ENCODE measurements at places on chromosomes 3 and 15.

- DNase-seq, result no peak
Measured at GRCh38 chr15:40062816-40063562, 24.0 kb upstream of the SRP14 start.

DNA sequence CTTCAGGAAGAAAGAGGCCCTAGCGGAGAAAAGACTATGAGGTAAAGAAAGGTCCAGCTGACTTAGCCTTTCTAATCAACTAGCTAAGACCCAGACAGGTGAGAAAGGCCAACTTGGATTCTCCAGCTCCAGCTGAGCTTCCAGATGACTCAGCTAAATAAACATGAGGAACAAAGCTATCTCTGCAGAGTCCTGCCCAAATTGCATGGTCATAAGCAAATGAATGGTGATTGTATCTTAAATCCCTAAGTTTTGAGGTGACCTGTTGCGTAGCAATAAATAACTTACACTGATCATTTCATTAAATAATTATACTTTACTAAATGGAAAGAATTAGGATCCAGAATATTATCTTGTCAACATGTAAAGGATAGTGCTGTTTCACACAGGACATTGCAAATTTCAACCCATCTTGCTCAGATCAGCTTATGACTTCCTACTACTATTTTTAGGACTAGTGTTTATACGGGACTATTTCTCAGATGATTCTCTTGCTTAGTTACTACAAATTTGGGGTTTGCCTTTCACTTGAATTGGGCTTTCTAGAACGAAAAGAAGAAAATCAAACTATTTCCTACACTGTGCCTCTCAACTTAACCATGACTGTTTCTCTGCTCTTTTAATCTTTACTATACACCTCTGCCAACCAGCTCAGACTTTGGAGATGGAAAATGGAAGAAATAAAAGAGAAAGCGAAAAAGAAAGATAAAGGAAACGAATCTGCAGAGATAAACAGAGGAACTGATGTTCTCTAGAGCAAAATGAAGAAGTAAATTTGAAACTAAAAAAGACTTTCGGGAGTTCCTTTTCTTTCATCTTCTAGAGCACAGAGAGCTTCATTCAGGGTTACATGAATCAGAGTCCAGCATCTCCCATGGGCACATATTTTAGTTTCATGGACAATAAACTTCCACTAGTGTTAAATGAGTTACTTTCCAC lies 6.6 kb upstream of the ADGRG7 start:
- DNase-seq, result no peak

- no peak for DNase-seq
Measured at GRCh38 chr3:146464783-146465182, 4.6 kb downstream of the PLSCR2 start.

- DNase-seq, result no peak
Measured at GRCh38 chr15:67593562-67593961, 51.1 kb downstream of the MAP2K5 start.

- DNase-seq, result no peak
Measured at GRCh38 chr3:20683910-20684309, 497.9 kb upstream of the SGO1 start.

DNA sequence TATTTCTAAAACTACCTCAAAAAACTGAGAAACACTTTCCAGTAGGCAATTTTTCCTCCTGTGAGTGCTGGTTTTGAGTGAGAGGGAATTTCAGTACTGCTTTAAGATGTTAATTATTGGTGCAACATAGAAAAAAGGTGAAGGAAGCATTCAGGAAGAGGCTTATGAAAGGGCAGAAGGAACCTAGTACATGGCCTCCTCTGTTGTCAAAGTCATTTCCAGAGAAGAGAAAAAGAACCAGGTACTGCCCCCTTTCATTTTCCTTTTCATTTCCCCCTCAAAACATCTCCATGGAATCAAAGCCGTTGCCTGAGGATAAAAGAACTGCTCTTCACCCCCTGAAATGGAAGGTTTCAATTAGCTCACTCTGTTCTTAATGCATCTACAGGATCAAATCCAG lies 19.8 kb downstream of the RARRES1 start:
- DNase-seq, result no peak

DNA sequence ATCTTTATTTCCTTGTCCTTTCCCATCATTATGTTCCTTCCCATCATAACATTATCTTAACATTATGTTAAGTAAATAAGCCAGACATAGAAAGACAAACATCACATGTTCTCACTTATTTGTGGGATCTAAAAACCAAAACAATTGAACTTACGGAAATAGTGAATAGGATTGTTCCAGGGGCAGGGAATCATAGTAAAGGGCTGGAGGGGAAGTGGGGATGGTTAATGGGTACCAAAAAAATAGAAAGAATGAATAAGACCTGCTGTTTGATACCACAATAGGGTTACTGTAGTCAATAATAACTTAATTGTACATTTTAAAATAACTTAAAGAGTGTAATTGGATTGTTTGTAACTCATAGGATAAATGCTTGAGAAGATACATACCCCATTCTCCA lies 36.7 kb upstream of the MBNL1 start:
- DNase-seq, result no peak

DNA sequence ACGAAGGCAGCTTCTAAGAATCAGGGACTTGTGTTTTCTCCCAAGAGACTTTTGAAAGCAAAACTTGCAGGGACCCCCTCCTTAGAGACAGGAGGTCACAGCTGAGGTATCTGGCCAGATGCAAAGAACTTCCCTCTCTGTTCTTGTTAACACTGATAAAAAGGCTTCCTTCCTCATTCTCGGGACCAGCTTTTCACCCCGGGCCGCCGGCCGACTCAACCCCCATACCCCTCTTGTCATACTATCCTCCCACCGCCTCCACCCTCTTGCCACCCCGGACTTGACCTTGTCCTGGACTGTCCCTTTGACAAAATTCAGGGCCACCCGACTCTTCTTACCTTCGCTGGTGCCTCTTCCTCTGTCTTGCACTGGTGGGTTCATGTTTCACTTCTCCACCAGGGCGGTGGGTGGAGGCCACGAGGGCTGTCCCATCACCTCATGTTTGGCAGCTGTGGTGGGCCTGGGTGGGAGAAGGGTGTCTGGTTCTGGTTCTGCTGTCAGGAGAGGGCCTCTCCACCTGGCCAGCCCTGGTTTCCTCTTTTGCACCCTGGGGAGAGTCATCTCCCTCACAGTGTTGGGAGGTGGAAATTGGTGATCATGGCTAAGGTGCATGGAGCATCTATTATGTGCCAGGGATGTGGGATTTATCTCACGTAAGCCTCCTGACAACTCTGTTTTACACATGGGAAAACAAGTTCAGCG lies 32.5 kb downstream of the BHLHE40 start:
- DNase-seq, result no peak

DNA sequence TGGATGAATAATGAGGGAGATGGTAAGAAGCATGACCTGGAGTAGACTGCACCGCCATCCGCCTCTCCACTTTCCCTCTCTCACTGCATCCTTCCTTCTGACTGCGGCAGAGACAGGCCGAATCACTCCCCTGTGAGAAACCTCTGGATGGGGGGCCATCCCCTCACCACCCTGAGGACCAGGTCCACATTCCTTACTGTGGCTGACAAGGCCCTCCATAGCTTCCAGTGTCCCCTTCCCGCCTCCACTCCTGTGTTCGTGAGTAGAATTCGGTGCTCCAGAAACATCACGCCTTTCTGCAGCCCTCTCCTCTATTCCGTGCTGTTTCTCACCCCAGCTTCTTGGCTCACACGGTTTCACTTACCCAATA lies 2.8 kb downstream of the PIGZ start:
- DNase-seq, result no peak

DNA sequence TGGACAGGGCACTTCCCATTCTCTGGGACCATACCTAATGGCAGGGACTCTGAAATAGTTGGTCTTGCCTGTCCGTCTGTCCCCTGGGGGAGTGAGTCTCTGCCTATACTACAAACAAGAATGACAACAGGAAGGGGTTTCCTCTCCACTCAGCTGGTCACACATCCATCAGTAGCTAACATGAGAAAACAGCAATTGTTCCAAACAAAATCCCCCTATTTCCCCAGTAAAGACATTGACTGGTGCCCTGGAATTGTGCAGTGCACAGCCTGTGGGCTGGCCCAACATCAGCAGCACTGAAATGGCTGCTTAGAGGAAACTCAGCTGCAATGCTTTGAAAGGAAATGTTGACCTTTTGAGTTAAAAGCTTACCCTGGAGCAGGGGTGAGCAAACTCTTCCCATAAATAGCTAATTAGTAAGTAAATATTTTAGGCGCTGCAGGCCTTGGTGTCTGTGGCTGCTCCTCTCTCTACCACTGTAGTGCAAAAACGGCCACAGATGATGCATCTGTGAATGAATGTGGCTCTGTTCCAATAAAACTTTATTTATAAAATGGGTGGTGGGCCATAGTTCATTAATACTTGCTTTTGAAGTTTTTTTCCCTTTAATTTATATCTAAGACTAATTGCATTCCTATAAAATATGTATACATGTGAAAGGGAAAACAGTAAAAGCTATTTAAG lies 174.3 kb downstream of the KLF13 start:
- no peak for DNase-seq

DNA sequence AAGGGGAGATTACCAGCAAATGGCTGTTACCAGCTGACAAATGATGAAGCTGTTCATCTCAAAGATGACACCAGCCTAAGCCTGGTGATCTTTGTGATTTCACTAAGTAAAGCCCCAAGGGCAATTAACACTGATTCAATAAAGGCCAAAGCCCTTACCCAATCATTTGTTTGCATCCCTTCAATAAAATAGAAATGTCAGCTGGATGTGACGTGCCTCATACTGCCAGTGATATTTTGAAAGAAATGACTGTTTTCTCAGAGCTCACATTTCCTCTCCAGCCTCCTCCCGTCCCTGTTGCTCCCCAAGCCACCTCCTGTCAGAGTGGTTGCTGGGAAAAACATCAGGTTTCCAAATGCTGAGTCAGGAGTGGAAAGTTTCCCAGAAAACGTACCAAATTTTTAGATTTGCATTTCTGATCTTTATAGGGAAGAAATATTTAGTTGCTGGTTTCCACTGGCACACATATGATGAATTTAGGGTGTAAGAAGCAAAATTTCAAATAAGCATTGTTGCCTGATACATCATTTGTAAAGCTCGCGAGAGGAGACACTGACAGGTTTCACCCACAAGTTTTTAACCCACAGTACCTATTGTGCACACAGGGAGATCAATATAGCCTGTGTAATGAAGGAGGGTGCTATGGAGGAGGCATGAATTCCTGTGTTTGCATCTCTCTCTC lies 21.0 kb downstream of the C2CD4A start:
- DNase-seq, result no peak

DNA sequence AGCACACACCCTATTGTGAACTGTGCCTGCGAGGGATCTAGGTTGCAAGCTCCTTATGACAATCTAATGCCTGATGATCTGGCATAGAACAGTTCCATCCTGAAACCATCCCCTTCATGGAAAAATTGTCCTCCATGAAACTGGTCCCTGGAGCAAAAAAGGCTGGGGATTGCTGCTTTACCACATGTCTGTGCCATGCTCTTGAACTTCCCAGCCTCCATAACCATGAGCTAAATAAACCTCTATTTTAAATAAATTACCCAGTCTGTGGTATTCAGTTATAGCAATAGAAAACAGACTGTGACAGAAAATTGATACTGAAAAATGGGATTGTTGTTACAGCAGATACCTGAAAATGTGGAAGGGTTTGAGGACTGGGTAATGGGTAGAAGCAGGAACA lies 162.7 kb downstream of the RAB11A start:
- DNase-seq, result no peak

GRCh38 chr3:100157685-100158084 lies 43.4 kb upstream of the FILIP1L start:
- no peak for DNase-seq

- DNase-seq, result no peak
Measured at GRCh38 chr15:93072011-93072410, 17.0 kb downstream of the RGMA start.

GRCh38 chr3:54865316-54865715 lies 62.5 kb downstream of the LRTM1 start:
- DNase-seq, result no peak

DNA sequence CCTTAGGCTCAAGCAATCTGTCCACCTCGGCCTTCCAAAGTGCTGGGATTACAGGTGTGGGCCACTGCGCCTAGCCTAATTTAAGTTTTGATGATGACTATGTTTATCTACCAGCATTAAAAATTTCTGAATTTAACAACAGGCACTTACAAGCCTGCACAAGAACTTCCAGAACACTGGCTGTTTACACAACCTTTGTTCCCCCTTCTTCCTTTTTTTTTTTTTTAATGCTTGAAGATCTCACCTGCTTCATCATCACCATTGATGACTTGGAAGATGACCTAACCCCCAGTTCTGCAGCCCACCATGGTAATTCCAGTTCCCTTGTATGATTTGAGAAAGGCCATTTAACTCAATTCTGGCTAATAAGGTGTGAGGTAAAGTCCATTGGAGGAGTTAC lies 70.4 kb downstream of the GJD2 start:
- no peak for DNase-seq

- no peak for DNase-seq
Measured at GRCh38 chr3:46092702-46093080, 65.4 kb upstream of the XCR1 start.

DNA sequence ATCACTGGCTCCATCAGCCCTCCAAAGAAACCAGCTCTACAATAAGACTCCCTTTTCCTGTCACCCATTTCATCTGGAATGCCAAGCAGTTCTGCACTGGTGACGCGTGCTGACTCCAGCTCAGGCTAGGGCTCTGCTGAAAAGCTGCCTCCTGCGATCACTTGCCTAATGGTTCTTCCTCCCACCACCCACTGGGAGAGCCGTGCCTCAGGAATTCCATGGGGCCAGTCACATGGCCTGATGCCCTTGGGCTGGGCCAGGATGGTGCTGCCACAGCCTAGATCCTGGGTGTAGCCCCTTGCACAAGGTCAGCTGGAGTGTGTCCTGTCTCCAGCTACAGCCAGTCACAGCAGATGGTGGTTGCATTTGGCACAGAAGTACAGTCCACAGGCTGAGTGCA lies 98.9 kb downstream of the DNAJB8 start:
- no peak for DNase-seq

DNA sequence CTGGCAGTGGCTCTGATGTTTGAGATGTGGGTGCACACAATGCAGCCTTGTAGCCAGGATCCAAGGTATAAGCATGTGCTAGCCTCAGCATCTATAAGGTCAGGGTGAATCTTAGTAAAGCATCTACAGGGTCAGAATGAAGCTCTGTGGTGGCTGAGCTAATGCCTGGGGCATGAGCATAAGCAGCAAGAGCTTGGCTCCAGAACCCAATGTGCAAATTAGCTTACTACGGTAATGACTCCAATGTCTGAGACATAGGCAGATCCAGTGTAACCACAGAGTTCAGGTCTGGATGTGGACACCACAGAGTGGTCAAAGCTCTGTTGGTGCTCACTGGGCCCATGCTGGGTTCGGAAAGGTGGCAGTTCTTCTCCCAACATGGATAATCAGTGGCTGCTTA lies 304.5 kb upstream of the NECTIN3 start:
- no peak for DNase-seq

- DNase-seq, result no peak
Measured at GRCh38 chr15:77975332-77976094, 102.0 kb downstream of the TBC1D2B start.

DNA sequence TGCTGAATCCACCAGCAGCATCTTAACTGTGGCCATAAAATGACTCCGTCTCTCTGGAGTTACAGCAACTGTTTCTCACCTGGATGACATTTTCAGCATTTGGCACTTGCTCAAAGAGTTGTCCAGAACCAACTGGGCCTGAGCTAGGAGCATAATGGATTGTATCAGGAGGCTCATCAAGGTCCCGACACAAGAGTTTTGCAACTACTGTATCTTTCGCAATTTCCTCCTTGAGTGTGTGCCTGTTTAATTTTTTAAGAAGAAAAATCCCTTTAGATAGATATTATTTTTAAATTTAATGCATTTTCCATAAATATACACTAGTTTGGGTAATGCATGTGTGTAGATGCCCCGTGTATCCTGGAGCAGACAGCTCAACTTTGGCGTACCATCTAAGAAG lies 44.3 kb upstream of the C3orf49 start:
- DNase-seq, result no peak

GRCh38 chr3:39814007-39814406 lies 4.6 kb downstream of the MYRIP start:
- DNase-seq, result no peak

Measured in cortex of kidney (tissue), 1 donor.